ENCODE measurements at places on chromosomes 7 and 10. TPM values are rescaled to one million over a fixed set of nuclear protein-coding genes. Genes with fewer than 3 reads are reported as not detected.

- DNase-seq: no peak
Measured at GRCh38 chr10:7391748-7392147, 19.1 kb downstream of the SFMBT2 start.

DNA sequence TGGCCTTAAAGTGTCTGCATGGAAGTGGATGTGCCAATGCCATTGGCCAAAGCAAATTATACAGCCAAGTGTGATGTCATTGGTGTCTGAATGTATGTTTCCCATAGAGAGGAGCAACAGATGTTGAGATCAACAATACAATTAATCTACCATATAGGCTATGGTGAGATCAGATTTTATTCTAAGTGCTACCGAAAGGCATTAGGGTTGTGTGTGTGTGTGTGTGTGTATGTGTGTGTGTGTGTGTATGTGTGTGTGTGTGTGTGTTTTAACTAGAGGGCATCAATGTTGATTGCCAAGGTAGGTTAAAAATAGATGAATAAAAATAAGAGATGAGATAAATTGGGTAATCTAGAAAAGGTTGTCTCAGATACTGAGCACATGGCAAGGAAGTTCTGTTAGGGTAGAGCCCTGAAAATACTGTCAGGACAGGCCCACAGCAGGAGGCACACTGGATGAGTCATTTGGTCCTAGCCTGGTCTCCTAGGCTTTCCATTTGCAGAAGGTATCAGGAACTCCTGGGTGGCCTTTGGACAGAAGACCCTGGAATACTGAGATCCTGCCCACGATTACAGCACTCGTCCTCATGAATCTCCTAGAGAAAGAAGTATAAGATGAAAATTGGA is 446.0 kb upstream of the PODXL start:
- DNase-seq: no peak

DNA sequence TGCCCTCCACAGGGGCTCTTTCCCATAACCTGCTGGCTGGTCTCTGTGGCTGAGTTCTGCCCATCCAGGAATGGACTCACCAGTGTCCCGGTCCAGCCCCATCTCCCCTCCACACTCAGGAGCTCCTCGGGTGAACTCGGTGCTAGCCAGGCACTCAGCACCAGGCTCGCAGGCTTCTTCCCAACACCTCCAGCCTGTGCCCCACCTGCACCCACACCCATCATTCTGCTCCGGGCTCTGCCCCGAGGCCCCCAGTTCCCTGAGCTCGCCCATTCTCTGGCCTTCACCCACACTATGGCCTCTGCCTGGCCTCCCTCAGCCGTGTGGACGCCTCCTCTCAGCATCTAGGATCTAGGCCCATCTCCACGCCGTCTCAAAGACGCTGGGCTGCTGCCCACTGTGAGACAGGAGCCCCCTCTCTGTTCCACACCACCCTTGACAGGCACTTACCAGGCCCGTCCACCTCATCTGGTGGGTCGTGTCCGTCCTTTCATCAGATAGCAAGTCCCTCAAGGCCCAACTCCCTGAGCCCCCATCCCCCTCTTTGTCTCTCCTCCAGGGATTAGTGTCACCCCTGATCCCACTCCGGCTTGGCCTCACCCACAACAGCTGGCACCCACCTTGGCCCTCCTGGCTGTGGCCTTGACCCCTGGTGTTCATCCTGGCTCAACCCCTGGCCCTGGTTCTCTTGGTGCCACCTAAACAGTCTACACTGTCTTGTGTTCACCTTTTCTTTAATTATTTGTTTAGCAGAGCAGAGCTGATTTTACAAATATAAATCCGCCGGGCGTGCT is 76.0 kb upstream of the FAM20C start:
- DNase-seq: no peak

DNA sequence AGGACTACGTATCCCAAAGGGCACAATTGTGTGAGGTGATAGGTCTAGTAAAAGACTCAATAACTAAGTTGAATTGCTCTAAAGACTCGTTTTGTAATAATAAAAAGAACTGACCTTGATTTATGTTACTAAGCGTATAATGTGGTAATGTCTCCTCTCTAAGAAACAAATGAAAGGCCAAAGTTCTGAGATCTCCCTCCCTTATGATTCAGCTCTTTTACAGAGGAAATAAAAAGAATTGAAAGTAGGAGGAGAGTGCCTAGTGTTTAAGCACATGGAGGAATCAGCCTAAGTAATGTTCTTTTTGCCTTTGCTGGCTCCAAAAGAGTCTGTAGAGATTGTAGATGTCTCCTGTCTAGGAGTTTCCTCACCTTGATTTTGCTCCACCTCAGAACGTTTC is 98.0 kb downstream of the ARL4A start:
- no peak for DNase-seq

DNA sequence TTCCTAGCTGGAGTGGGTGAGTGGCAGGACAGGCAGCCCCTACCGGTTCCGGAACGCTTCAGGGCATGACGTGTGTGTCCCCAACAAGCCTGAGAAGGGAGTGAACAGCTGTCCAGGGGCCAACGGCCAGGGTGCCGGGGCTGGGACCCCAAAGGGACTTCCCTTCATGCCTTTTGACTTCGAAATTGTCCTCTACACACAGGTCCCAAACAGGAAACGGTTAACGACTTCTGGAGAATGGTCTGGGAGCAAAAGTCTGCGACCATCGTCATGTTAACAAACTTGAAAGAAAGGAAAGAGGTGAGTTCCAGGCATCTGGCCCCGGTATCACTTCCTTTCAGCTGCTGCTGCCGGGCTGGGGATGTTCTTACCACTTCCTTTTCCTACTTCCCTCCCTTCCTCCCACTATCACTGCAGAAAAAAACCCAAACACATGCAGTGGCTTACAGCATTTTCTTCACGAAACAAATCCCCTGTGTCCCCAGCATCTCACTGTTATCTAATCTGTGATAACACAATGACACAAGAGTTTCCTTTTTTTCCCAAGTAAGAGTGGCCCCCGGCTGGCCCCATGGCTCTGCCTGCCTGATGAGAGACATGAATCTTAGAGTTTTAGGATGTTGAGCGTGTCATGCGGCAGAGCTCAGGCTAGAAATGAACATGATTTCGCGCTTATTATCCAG is 63.2 kb downstream of the MKI67 start:
- DNase-seq: peak; percentile 58

GRCh38 chr10:22630234-22631174 is 83.9 kb downstream of the PIP4K2A start:
- DNase-seq: no peak

DNA sequence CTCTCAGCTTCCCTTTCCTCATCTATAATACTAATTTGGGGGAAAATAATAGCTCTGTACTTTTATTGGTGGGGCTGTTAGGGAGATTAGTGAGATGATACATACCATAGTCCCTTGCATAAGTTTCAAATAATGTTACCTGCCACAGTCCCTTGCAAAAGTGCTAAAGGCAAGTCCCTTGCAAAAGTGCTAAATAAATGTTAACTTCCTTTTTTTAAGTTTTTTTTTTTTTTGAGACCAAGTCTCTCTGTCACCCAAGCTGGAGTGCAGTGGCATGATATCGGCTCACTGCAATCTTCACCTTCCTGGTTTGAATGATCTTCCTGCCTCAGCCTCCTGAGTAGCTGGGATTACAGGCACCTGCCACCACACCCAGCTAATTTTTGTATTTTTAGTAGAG is 43.4 kb upstream of the SRGN start:
- no peak for DNase-seq

DNA sequence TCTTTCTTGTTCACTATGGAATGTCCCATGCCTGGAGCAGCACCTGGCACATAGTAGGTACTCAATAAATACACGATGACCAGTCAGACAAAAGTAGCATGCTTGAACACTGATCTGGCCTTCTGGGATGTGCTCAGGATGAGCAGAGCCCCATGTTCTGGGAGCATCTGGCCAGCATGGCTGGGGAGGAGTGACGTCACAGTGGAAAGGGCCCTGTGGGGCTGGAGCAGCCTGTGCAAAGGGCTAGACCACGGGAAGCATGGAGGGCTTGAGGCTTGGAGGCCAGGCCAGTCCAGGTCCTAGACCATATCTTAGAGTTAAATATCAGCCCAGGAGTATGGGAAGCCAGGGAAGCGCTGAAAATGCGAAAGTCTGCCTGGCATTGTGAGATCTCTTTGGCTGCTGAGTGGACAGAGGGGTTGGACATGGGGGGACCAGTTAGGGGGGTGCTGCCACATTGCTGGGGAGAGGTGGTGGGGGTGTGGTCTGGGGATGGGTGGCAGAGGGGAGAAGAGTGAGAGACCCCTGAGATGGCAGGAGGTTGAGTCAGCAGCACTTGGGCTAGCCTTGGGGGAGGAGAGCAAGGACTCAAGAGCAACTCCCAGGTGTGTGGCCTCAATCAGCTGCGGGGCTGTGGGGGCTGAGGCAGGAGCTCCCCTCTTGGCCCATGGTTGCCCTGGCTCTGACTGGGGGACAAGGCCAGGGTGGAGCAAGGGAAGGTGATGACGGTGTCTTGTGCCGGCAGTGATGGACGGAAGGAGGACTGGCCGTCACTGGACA is 34.9 kb downstream of the ZCCHC24 start:
- DNase-seq: no peak

GRCh38 chr10:49362596-49363260 is 33.2 kb downstream of the DRGX start:
- no peak for DNase-seq

GRCh38 chr10:31030260-31030659 is 1.4 kb downstream of the ZNF438 start:
- no peak for DNase-seq

DNA sequence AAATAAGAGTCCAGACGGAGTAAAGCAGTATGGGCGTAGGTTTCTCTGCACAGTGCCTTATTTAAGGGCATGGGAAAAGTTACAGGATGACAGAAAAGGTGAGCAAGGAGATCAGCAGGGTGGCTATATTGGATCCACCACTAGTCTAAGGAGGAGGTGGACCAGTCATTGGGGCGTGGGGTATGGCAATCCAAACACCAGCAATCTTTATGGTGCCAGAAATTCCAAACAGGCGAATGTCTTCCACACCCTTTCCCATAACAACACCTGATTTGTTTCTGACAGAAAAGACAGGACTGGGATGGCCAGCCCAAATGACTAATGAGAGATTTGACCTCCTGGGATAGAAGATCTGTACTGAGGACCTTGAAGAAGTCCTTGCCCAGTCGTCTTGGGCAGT is 181.8 kb upstream of the MBL2 start:
- DNase-seq: no peak

GRCh38 chr10:110337906-110338305 is 33.2 kb upstream of the SMNDC1 start:
- DNase-seq: no peak

DNA sequence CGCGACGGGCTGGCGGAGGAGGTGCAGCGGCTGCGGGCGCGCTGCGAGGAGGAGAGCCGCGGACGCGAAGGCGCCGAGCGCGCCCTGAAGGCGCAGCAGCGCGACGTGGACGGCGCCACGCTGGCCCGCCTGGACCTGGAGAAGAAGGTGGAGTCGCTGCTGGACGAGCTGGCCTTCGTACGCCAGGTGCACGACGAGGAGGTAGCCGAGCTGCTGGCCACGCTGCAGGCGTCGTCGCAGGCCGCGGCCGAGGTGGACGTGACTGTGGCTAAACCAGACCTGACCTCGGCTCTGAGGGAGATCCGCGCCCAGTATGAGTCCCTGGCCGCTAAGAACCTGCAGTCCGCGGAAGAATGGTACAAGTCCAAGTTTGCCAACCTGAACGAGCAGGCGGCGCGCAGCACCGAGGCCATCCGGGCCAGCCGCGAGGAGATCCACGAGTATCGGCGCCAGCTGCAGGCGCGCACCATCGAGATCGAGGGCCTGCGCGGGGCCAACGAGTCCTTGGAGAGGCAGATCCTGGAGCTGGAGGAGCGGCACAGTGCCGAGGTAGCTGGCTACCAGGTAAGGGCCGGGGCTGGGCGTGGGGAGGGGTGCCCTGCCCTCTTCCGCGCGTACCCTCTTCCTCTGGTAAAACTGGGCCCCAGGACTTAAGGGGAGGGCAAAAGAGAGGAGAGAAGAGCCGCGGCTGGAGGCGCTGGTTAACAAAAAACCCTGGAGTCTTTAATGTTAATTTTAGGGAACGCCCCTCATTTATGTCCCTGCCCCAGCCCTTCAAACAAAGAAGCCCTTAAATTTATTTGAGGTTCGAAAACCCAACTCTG is 987 bp downstream of the INA start:
- no peak for DNase-seq

DNA sequence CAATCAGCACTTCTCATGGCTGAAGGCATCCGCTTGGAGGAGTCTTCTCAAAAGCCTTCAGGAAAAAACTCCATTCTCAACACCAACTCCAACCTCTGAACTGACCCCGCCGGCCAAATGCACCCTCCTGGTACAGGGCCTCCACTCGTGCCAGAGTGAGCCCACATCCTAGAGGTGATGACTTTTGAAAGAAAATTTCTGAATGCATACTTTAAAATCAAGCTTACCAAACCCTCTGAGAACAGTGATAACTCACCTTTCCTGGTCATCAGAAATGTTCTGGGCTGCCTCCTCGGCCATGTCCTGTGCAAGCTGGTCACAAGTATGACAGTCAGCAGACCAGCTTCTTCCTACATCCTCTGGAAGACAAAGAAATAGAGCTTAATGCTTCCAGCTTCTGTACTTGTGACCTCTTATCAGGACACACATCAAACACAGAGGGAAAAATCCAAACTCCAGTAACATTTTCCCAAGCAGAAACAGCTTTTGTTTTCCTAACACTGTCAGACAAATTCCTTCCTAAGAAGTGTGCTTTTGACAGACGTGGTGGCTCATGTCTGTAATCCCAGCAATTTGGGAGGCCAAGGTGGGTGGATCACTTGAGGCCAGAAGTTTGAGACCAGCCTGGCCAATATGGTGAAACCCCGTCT is at the start of gene PKD1L1:
Gene PKD1L1 (minus strand): TSS at position 326 of the 650 bp plus-strand sequence. CDS start 26 bp downstream, at position 300.
- DNase-seq: no peak

DNA sequence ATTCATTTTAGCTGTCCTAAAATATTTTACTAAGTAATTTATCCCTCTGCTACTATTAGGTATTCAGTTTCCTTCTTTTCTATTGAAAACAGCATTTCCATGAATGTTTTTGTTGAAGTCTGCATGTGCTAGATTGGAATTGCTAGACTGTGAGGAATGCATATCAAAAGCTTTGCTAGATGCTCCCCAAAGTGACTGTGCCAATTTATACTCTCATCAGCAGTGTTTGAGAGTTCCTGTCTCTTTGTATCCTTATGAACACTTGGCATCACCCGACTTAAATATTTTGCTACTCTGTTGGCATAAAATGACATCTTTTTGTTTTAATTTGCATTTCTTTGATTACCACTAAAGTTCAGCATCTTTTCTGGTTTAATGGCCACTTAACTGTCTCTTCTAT is 45.0 kb upstream of the PRR15 start:
- no peak for DNase-seq

- no peak for DNase-seq
Measured at GRCh38 chr10:127458829-127459228, 90.3 kb upstream of the NPS start.

Gene IFIT1
- 18.5 TPM for total RNA-seq

Gene UTF1
- not detected for total RNA-seq

Gene SUFU
- total RNA-seq: 6.0 TPM

Gene KAZALD1
- 3.8 TPM for total RNA-seq

Gene TCAF2
- total RNA-seq: 3.3 TPM

All from transverse colon (tissue), 4 donors.